ENCODE measurements at places on chromosomes 5 and 9.

DNA sequence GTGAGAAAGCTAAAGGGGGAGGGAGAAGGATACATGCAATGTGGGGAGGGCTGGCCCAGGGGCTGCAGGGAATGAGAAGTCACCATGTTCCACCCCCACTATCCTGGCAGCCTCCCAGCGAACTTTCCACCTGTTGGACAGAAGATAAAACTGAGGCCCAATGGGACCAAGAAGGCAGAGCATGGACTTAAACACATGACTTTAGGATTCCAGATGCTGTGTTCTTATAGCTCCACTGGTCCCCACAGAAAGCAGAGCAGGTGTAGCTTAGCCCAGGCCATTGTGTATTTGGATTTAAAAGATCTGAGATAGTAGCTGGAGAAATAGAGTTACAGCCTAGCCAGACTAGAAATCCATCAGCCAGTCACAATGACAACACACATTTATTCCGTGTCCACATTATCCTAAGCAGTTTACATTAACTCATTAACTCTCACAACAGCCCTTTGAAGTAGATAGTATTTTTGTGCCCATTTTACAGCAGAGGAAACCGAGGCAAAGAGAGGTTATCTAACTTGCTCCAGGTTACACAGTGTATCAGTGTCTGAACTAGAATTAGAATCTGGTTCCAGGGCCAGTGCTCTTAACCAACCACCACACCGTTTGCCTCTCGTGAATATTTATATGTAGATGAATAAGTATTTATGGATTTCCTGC is 121.0 kb downstream of the RGS3 start:
- no peak for DNase-seq

DNA sequence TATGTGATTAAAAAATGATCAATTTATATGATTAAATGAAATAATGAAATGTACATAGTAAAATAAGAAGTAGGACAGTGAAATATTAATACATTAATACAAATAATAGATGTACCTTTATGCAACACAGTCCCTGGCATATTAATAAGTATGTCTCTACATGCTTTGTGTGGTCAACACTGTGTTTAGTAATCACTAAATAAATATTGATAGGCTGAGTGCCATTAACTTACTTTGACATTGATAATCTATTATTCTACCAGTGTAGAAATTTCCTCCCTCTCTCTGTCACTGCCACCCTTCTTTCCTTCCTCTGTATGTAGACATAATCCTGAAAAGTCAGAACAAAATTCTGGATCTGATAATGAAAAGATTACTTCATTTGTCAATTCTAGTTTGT is 43.7 kb downstream of the RNF180 start:
- no peak for DNase-seq

DNA sequence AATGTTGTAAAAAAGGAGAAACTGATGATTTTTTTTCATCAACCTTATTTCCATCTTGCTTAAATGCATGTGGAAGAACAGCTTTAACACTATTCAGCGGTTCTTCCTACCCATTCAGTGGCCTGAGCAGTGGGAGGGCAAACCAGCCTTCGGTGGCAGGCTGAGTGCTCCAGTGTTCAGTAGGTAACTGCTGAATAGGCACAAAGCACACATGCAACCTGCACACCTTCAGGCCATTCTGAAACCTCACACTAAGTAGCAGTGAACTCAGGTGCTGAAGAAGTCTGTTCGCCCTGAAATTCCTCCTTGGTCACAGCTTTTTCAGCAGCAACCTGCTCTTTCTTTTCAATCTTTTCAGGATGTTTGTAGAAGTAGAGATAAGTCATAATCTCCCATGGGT is 26.1 kb downstream of the FBXO4 start:
- no peak for DNase-seq

DNA sequence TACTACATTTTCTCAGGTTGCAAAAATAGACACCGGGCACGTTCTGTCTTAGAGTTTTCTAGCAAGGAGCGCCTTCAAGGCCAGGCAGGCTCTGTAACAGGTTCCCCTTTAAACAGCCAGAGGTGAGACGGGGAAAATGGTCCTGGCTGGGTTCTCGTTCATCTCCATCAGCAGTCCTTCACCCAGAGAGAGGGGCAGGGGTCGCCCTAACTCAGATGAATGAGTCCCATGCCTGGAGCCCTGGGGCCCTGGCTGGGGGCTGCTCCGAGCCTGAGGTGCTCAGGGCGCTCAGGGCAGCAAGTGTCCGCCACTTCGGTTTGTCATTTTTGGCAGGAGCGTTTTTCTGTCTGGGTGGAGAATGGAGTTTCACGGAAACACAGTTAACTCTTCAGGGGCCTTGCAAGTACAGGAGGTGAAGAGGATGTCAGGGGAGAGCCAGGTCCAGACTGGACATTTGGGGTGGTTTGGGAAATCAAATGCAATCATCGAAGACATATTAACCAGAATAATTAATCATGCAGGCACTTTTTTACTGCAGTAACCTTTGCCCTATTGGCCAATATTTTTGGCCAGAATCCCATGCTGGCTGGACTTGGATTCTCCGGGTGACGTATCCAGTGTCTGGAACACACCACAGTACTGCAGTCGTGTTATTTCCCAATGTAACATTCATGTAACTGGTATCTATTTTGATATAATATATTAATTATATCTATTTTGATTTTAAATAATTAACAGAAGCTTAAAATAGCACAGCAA is 2.9 kb downstream of the NTNG2 start:
- no peak for DNase-seq

DNA sequence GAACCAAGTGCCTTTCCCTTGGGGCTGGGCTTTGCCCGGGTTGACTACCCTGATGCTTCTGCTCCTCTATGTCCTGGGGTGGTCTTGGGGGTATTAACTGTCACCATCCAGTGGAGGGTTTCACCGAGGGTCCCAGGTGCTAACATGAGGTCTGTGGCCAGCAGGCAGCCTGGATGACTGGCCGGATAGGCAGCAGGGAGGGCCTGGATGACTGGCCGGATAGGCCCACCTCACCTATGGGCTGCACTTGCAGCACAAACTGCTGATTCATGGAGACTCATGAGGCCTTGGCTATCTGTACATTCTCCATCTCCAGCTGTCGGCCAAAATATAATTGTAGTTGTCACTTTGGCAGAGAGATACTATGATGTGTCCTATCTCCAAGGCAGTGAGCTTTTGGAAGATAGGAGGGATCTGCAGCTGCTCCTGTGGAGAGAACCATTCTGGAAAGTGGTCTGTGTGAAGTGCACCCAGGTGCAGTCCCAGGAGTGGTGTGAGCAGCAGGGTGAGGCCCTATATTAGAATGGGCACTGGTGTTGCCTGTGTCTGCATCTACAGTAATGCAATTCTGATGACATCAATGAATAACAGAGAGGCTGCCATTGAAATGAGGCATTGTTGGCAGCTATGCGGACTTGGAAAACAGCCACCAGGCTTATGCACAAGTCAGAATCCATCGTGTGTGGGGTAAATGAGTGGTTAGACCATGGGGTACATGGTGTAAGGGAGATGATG is 26.3 kb upstream of the CDKN2AIPNL start:
- no peak for DNase-seq

DNA sequence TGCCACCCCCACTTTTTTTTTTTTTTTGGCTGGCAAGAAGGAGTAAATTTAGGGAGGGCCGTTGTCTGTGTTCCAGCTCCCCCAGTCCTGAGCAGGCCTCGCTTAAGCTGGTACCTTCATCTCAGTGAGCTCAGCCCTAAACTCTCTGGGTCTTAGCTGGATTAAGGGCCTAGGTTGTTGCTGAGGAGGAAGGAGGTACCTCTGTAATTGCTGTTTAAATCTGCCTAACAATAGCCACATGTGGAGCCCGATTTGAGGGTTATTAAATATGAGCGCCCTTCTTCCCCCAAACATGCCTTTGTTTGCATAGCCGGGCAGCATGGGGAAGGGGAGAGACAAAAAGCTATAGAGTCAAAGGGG is 179.0 kb upstream of the PITX1 start:
- no peak for DNase-seq

GRCh38 chr5:89396278-89396954 is 513.4 kb upstream of the MEF2C start:
- DNase-seq = no peak

DNA sequence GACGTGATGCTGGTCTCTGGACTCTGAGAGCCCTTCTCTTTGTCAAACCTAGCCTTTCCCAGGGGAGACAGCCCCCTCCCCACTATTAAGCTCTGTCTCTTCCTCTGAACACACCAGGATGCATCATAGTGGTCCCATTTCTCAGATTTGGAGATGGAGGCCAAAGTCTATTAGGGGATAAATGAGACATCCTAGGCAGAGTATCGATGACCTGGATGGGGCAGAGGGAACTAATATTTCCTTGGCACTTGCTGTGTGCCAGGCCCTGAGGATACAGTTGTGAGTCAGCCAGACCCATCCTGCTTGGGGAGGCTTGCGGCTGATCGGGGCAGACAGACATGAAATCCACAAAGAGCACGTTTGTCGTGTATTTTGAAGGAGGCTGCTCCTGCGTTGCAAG is 5.2 kb downstream of the DNM1 start:
- no peak for DNase-seq

DNA sequence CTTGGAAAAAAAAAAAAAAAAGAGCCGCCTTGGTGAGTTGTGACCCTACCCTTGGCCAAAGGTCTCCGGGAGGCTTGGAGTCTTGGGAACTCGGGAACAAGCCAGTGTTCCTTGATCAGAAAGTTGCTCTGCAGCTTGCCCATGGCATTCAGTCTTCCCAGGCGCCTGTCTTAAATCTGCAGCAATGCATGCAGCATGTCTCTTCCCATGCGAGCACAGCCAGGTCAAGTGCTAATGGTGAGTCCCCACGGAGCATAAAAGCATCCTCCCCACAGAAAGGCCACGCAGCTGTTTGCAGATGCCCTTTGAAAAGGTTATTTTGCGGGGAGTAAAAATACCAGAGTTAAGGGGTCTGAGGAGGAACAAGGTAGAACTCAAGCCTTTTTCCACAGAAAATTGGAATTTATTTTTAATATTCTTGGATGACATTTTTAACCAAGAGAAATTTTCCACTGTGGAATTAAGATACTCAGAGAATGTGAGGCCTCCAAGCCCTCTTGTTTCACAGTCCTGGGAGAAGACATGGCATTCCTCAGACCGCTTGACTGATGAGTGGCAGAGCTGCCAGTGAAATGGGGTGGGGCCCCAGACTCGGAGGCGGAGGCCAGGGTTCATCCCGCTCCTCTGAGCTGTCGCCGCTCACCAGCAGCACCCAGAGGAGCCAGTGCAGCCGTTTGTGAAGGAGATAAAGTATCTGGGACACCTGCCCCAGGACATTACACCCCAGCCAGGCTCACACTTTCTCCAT is 81.6 kb downstream of the CYFIP2 start:
- DNase-seq = no peak

DNA sequence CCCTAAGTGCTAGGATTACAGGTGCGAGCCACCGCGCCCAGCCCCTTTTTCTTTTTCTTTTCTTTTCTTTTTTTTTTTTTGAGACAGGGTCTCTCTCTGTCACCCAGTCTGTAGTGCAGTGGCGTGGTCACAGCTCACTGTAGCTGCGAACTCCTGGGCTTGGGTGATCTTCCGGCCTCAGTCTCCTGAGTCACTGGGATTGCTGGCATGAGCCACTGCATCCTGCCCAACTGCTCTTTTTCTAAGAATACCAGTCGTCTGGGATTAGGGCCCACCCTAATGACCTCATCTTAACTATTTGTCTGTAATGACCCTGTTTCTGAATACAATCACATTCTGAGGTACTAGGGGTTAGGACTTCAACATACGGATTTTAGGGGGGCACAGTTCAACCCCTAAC is 34.1 kb upstream of the NANS start:
- DNase-seq = no peak

DNA sequence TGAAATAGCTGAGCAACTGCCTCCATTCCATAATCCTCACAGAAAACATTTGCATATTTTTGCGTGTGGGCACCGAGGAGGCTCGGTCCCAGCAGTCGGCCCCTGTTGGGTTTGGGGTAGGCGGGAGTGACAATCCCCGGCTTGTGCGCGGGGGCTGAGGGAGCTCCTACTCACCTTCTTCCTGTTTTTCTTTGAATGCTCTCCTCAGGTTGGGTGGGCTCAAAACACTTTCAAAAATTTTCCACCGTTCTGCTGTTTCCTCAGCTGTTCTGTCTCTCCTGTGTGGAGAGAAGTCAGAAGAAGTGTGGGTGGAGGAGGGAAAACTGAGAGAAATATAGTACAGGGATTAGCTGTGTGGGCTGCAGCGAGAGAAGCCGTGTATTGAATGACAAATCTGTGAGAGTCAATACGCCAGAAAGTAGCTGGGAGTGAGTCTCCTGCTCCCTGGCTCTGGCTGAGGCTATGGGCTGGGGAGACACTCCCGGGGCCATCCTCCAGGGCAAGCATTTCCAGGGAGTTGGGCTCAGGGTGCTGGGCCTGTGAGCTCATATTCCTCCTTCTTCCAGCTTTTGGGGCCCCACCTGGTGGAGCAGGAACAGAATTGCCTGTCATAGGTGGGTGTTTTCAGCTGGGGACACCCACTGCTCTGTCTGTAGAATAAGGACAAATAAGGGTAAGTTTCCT is 84.7 kb downstream of the CMYA5 start:
- DNase-seq = no peak

DNA sequence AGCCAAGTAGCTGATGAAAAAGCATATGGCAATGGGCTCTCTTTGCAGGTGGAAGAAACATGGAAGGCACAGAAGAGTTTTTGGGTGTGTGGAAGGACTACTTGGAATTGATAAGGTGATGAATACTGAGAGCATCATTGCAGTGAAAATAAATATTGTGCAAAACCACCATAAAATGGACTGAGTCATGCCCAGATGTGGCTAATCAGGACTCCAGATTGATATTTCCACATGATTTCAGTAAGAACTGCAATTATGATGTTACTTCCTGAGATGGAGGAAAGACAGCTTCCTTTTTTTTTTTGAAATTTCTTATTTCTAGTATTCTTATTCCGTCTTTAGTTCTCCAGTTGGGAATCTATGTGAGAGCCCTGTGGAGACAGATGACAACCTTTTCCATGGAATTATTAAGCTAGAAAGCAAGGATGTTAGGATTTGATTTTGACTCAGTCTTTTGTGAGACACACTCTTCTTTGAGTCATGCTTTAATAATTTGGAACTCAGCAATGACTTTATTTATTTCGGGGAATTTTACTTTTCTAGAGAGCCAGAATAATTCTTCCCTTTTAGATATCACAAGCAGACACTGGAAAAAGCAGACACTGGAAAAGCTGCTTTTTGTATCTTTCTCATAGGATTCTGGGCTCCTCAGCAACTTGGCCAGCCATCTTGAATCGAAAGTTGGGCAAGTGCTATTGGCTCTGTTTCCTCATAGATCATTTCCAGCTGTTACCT is 94.2 kb upstream of the VCAN start:
- DNase-seq = no peak

GRCh38 chr5:176587398-176587797 is 22.6 kb downstream of the GPRIN1 start:
- DNase-seq = no peak

GRCh38 chr5:139748505-139748826 is 47.1 kb upstream of the PSD2 start:
- no peak for DNase-seq

DNA sequence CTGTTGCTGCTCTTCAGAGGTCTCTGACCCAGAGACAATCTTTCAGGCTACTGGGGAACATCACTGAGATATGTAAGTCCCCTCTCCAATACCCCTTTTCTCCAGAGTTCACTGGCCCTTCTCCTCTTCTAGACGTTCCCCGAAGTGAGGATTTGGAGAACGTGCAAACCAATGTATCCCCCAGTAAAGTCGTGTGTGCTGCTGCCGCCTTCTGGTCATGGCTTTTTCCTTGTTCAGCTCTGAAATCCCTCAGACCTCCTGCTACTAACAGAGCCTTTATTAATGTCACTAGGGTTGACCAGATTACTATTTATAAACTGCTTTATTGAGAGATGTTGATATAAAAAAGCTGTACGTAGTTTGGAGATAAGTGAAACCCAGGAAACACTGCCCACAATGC is 1028.6 kb downstream of the CDH9 start:
- DNase-seq = peak; percentile 8

Measured in SW 1271 (cell line).